Type B pancreatic cell (in vitro differentiated cells): ENCODE measurements at places on chromosomes 6 and 20.

DNA sequence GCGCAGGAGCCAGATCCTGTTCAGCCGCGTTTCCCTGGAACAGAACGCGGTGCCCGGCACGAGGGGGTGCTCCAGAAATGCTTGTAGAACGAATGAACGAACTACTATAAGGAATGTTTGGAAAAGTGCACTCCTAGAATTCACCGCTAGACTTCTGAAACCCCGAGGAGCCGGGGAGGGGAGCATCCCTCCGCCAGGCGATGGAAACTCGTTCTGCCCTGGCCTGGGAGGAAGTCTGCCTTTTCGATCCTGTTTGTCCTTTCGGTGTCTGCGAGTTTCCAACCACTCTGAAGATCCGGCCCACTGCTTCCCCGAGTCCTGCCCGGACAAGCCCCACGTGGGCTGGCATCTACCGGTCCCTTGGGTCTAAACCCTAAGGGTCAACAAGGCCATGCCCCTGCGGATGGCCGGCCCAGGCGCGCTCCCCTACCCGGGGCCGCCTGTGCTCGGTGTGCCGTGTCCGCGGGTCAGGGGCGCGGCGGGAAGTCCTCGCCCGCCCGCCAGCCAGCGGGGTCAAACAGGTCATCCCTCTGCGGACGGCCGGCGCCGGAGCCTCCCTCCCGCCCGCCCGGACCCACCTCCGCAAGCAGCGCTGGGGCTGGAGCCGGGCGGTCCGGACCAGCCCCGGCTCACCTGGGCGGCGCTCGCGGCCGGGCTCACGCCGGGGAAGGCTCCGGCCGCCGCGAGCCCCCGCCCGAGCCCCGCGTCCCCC lies 526 bp downstream of the SULF2 start:
- DNase-seq: no peak

DNA sequence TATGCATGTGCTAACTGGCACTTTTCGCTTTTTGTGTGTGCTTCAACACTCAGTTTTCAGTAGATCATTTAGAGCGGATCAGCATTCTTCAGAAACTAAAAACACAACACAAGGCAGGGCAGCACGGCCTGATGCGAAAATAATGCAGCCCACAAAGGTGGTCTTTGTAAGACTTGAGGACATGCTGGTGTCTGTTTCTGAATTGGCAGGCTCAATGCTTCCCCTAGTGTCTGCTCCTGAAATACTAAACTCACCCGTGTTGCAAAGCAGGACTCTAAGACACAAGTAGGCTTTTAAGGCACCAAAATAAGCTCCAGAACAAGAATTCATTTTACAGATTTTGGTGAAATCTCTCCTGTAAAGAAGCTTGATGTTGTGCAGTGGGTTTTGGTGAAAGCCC lies 676.5 kb downstream of the TENT5A start:
- no peak for DNase-seq

DNA sequence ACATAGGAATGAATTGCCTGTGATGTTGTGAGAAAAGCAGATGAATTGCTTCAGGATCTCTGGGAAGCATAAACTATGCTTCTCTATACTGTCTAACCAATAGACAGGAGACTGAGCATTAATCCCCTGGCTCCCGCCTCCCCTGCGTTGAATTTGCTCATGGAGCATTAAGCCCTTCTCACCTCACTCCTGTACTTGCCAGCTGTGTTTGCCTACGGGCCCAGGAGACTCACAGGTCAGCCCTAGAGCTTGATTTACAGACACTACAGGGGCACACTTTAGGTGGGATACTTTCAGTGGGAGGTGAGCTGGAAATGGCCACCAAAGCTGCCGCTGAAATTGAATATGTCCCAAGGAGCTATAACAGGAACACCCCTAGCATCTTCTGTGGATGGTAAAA lies 418.7 kb downstream of the CBLN4 start:
- no peak for DNase-seq

DNA sequence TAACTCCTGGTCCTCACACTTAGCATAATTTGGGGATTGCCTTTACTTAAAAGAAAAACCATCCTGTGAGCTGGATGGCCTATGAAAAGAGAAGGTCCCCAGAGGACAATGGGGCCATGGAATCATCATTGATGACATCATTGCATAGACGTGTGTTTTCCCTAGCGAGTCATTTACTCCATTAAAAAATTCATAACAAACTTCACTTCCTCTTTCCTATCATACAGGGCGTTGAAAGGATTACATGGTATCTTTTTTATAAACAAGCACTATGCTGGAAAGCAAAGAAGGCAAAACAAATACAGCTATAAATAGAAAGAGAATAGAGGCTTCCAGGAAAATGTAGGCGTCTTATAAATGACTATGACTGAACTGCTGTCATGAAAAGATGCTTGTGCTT lies 11.3 kb upstream of the COL12A1 start:
- DNase-seq: no peak

DNA sequence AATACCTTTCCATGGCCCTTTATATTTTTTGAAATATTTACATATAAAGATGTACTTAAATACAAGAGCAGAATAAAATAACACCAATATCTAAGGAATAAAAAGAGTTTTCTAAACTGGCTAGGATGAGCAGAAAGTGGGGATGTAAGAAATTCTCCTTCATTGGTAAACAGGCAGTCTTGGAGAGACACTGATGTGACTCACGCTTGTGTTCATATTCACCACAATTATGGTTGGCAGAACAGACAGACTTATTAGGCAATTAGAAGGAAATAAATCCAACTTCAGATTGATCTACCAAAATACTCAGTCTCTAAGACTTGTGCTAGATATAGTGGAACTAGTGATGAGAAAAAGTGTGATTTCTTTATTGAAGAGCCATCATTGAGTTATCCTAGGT lies 463.7 kb downstream of the CDC5L start:
- no peak for DNase-seq

DNA sequence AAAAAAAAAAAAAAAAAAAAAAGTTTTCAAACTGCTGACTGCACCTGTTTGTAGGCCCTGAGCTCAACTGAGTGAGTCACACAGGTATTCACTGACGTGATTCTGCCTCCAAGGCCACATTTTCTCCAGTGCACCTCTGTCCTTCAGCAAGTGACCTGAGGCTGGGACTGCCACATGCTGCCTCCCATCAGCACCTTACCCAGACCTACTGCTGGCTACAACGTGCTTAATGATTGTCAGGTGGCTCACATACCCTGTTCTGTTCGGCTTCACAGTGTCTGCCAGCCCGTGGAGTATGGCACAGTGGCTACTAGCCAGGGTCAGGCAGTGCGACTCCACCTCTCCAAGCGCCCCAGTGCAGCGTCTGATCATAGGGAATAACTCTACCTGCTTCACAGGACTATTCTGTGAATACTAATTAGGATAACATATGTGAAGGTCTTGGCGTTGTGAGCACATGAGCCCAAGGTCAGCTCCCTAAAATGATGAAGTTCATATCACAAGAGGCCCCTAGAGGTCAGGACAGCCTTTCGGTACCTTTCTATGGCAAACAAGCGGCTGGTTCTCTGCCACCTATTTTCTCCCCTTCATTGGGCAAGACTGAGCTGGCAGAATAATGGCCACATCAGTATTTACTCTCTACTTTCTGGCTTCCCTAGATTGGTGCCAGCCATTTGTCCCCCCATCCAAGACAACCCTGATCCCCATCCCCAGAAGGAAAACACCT lies 28.1 kb downstream of the RIPOR3 start:
- DNase-seq: no peak

DNA sequence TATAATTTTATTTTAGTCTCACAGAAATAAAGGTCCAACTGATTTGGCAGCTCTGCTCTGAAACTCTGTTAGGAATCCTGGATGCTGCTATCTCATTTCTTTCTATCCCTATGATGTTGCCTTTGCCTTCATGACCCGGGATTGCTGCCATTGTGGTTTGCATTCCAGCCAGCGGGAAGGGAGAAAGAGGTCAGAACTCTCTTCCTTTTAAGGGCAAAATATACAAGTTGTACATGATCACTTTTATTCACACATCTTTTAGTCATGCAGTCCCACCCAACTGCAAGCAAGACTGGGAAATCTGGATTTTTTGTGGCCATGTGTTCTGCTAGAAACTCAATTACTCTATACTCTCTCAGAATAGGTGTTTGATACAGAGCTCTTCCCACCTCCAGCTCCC lies 263.1 kb upstream of the ZFP64 start:
- no peak for DNase-seq

DNA sequence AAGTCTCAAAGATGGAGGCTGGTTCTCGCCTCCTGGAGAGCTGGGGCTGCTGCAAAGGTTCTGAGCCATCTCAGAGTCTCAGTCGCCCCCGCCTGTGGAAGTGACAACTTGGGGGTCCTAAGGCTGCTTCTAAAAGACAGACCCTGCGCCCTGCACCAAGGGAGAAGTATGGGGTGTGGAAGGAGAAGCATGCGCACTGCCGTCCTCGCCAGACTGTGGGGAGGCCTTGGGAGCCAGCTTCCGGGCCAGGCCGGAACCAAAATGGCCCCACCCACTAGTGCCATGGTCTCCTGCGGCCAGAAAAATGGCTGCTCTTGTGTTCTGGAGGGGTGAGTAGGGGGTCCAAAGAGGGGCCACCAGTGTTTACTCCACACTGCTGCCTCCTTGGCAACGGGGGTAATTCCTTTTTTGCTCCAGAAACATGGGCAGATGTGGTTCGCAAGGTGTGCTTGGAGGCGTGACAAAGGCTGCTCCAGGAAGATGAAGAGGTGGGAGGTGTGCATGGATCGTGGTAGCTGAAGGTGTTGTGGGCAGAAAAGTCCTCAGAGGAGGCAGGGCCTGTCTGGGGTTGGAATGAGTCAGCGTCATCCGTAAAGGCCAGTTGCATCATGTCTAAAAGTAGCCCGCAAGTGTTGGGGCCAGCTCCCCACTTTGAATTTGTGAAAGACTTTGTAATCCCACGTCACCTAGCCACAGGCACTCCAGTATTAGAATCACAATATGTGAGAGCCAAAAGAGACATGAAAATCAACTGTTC lies 329.8 kb upstream of the SOX4 start:
- no peak for DNase-seq

DNA sequence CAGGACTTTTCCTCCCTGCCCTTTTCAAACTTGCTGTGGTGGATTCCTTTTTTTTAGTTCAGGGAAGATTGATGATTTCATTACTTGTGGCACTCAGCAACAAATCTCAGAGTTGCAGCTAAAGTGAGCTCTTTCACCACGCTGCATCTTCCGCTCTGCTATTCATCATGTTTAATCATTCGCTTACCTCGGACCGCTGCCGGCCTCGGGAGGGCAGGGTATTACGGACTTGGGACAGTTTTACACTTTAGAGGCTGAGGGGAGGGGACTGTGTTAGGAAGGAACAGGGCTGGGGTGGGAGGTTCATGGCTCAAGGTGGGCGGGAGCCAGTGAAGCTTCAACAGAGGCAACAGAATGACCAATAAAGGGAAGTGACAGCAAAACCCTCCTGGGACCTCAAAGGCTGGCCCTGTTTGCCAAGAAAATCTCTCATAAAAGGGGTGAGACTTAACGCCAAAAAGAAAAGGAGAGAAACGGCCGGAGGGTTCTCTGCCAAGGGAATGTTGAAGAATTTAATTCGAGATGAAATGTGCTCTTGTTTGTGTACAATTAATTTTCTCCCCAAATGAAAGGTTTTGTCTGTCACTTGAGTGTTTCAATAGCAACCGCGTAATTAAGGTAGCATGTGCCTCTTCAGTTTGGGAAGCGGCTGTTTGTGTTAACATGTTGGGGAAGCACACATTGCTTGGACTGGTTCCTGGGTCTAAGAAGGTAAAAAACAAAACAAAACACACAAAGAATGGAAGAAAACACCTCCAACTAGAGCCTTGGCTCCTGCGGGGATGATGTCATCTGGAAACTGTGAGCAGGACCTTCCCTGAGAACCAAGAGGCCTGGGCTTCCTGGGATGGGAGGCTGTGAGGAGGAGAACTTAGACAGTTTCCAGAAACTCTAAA lies 72.5 kb upstream of the SULF2 start:
- DNase-seq: no peak

- DNase-seq: no peak
Measured at GRCh38 chr6:33019372-33019771, 10.0 kb upstream of the HLA-DOA start.

DNA sequence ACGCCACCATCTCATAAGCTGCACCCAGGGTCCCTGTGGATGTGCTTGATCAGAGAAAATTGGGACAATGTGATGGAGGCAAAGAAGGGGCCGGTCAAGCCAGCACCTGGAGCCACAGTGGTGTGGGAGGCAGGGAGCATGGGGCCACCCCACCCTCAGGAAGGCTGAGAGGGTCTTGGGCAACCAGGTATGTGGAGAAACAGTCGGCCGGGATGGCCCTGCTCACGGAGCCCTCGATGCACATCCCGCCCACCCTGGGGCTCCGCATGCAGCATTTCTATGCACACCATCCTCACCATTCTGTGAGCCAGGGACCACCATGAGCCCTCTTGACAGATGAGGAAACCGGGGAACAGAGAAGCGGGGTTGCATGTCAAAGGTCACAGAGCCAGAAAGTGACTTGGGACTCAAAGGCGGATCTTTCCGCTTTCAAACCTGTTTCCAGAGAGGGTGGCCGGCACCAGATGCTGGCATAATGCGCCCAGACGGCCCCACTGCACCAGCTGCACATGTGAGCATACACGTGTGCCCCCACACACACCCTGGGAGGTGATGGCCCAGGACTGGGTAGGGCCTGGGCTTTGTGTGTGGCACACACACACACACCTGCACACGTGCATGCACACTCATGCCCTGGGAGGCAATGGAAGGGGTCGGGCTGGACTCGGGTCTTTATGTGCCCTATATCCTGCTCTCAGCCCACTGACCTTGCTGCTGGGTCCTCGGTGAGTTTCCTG lies 398.5 kb downstream of the TAF4 start:
- no peak for DNase-seq

GRCh38 chr20:50824137-50824536 lies 29.3 kb downstream of the BCAS4 start:
- no peak for DNase-seq

- no peak for DNase-seq
Measured at GRCh38 chr6:32752580-32752979, 10.8 kb downstream of the HLA-DQB2 start.

DNA sequence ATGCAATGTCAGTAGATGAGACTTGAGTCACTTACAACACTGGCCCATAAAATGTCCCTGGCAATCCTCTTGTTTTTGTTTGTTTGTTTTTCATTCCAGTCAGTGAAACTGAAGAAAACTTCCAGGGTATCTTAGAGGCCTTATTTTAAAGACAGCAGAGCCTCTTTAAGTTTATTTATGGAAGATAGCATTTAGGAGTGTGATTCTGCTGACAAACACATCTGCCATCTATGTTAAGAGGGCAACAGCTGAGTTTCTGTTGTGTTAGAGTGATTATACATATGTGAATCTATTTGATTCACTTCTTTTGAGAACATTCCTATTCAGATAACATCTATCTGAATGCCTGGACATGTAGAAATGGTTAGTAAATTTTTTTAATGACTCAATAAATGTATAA lies 812.6 kb downstream of the TENT5A start:
- DNase-seq: no peak

DNA sequence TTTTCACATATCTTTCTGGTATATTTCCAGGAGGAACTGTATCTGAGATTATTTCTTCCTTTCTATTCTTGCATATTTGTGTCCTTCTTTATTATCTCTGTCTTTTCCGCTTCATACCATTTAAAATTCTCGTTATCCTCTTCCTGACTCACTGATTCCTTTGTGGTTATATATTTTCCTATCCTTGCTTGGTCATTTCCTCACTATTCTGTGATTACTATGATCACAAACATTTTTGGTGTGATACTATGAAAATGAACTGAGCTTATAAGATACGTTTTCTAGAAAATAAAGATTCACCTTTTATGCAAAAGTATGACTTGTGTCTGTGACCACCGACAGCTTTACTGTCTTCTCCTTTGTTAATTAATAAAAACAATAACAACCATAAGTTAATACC lies 26.5 kb upstream of the MYCT1 start:
- no peak for DNase-seq
